NAMALWA (cell line): ENCODE measurements at places on chromosomes 5 and 9.
A peak's percentile ranks its signal among the peaks of the same experiment; 100 is the strongest.

DNA sequence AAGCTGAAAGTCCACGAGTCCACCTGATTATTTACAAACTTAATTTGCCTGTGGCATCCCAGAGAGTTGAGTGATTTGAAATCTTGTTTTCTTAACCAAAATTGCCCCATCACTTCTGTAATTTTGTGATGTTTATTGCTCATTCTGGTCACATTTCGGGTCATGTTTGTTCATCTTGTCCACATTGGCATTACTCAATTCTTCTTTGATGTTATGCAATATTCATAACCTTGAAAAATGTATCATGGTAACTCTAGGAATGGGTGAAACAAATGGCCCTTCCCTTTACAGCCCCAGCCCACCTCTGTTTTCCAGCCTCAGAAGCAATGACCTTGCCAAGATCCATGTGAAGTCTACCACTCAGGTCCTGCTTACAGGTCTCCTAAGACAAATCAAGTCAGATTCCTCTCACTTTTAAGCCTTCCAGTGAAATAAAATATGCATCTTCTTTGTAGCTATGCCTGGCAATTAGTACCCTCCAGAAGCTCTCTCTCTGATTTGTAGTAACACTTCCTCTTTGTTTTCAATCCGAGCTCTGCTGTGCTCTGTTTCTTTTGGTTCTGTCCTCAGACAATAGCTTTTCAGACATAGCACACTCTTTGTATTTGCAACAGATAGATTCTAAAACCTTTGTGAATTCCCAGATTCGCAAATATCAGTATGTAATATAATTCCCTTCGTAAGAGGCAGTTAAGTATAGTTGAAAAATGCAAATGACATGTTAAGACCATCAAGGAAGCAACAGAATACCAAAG lies 330.3 kb upstream of the IRX1 start:
- no peak for DNase-seq

DNA sequence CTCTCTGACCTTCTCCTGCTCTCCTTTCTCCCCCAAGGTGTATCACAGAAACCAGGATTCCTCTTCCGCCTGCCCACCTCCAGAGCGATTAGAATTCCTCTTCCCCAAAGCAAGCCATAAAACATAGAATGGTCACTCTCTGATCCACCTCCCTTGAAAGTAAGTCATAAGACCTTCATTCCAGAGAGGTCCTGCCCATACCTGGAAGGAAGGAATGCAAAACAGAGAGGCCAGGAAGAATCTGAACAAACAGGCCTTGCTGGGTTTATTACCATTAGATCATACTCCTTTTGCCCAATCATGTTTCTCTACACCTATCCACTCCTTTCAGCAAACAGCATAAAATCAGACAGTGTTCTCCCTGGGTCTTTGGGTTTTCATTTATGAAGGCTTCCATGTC lies 21.0 kb downstream of the CDKL3 start:
- DNase-seq: no peak

- DNase-seq: peak; percentile 64
Measured at GRCh38 chr9:127569886-127570401, 42.1 kb upstream of the STXBP1 start.

DNA sequence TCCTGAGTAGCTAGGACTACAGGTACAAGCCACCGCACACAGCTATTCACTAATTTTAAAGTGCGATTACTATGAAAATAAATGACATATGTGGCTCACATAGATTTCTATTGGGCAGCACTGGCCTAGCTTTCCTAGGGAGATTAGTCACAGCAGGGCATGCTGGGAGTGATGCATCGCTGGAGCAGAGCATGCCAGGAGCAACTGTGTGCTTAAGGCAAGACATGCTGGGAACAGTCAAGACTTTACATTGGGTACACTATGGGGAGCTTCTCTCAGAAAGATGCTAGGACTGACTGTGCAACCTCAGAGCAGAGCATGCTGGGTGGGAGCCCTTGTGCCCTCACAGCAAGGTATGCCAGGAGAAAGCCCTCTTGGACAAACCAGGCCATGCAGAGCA lies 9.3 kb downstream of the ST6GALNAC6 start:
- no peak for DNase-seq

- DNase-seq: no peak
Measured at GRCh38 chr5:129653442-129653841, 94.5 kb upstream of the MINAR2 start.

- DNase-seq: peak; percentile 85
Measured at GRCh38 chr5:39076757-39077728, 2.8 kb upstream of the RICTOR start.

GRCh38 chr9:27714388-27714787 lies 141.1 kb upstream of the C9orf72 start:
- no peak for DNase-seq

DNA sequence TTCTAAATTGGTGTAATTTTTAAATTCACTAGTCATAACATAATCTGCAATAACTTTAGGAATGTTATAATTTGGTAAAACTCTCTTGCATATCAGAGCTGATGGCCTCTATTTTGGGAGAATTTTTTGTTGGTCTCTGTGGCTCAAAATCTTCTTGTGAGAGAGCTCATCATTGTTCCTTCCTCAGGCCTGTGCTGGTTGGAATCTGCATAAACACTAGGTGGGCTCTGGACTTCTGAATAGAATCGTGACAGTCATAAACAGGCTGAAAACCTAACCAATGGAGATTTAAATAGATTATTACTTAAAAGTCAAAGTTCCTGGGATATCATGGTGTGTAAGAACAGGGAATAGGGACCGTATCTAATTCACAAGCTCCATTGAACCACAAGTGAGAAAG lies 1129.6 kb downstream of the CDH12 start:
- DNase-seq: no peak

- no peak for DNase-seq
Measured at GRCh38 chr9:107169796-107170195, 113.3 kb upstream of the RAD23B start.

DNA sequence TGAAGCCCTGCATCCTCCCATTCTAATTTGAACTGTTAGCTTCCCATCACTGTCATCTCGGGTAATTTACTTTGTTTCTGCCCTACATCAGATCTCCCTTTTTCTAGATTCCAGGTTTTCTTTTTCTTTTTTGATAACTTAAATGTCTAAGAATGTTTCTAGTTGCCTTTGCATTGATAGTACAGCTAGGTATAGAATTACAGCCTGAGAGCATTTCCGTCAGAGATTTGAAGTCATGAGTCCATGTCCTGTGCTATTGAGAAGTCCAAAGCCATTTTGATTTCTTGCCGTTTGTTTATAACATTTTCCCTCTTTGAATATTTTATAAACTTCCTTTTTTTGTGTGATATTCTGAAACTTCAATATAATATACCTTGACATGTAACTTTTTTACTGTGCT lies 5.3 kb downstream of the TENT2 start:
- no peak for DNase-seq

DNA sequence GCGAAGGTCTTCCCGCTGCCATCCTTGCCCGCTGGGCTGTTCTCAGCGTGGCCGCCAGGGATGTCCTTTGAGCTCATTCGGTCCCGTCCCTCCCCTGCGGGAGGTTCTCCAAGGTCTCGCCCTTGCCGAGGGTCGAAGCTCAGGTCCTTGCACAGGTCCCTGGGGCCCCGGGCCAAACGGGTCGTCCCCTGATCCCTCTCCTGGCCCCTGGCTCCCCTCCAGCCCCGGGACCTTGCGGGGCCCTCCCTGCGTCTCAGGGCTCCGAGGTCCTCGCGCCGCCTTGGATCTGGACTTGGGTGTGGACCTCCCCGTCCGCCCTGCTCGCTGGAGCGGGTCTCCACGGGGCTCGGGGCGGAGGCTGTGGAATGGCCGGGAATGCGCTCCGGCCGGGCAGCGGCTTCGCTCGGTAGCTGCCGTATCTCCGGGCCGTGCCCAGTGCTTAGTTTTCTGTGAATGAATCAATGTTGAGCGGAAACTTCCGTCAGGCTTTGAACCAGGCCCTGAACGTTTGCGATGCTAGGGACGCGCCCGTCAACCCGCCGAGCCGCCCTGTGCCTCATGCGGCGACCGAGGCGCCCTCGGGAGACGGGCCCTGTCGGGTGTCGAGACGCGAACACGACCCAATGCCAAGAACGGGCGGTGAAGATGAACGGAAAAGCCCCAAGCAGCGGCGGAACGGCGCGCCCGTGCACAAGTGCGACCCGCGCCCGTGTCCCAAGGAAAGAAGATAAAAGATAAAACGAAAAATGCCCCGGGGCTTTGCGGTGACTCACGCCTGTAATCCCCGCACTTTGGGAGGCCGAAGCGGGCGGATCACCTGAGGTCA lies 780 bp downstream of the RNU6ATAC start:
- no peak for DNase-seq

- DNase-seq: no peak
Measured at GRCh38 chr5:96316017-96316416, 117.0 kb downstream of the PCSK1 start.

DNA sequence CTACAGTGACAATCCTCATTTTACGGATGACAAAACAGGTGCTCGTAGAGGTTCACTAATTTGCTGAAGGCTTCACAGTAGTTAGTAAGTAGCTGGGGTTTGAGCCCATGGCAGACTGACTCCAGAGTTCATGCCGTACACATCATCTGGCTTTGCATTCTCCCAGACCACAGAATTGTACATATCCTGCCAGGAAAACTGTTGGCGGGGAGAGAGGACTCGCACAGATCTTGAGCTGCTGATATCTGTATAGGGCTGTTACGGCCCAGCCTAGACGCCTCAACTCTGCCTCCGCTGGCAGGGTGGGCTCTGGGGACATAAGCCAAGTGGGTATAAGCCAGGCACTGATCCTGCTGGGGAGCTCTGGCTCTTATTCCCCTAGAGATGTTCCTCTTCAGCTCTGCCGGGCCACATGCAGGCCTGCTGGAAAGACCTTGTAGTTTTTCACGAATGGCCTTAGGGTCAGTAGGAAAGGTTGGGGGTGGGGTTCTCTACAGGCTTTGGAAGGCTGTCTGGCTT lies 16.3 kb downstream of the LARP1 start:
- DNase-seq: no peak

DNA sequence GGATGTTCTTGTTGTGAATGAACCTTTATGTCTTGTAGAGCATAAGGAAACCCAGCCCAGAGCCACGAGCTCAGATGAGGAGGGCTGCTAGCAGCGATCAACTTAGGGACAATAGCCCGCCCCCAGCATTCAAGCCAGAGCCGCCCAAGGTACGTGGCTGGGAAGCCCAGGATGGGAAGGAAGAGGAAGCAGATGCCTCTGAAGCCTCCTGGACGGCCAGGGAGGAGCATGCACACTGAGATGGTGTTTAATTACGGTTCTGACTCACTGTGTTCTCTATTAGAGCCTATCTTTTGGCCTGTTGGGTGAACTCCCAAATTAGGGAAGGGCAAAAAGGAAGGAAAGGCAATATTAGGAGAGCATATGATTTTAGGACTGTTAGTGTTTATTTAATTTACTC lies 75.3 kb downstream of the TJP2 start:
- DNase-seq: no peak

GRCh38 chr5:90424245-90424644 lies 14.7 kb upstream of the CETN3 start:
- no peak for DNase-seq

- no peak for DNase-seq
Measured at GRCh38 chr9:6109986-6110385, 94.6 kb upstream of the RANBP6 start.

GRCh38 chr5:152097128-152097527 lies 172.5 kb upstream of the GLRA1 start:
- no peak for DNase-seq
